Omental fat pad (tissue), 4 donors: ENCODE measurements at places on chromosomes 7 and 10. TPM values are rescaled to one million over a fixed set of nuclear protein-coding genes. Genes with fewer than 3 reads are reported as not detected.

The RNF148 gene
- total RNA-seq: 1.9 TPM

DNA sequence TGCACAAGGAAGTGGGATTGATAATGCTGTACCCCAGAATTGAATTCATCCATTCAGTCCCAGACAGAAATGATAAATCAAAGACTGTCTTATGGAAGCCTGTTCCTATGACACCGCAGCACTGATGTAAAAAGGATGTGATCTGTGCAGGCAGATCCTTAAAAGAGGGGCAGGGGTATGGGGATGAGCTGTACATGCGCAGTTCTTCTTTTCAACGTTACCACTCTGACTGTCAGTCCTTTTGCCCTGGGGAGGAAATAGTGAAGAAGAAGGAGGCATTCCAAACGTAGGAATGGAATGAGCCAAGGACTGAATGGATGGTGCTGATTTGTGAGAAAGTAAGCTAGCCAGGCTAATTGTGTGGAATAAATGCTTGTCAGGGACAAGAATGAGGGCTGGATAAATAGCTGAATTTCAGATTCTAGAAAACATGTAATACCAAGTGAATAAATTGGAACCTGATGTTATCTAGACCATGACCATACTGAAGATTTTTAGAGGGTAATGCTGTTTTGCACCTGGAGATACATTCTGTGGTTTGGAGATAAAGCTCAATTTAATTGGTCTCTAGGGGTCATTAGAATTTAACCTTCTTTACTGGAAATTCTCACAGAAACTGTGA is 509.3 kb downstream of the SORCS3 start:
- no peak for DNase-seq

DNA sequence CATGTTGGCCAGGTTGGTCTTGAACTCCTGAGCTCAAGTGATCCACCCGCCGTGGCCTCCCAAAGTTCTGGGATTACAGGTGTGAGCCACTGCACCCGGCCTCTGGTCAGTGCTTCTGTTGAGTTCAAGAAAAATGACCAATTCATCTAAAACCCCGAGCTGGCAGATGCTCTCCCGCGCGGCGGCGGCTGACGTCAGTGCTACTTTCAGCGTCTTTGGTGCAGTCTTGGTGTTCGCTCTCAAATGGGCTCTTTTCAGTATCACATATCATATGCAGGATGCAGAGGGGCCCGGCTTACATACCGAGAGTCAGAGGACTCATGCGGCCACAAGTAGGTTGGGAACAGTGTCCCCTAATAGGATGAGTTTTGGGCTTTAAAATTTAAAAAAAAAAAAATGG is 125.9 kb downstream of the CUX1 start:
- DNase-seq: no peak

GRCh38 chr10:130215151-130215930 is 79.2 kb downstream of the GLRX3 start:
- DNase-seq: no peak

- no peak for DNase-seq
These were observed 99.6 kb upstream of the BMPER start for GRCh38 chr7:33805630-33806233.

DNA sequence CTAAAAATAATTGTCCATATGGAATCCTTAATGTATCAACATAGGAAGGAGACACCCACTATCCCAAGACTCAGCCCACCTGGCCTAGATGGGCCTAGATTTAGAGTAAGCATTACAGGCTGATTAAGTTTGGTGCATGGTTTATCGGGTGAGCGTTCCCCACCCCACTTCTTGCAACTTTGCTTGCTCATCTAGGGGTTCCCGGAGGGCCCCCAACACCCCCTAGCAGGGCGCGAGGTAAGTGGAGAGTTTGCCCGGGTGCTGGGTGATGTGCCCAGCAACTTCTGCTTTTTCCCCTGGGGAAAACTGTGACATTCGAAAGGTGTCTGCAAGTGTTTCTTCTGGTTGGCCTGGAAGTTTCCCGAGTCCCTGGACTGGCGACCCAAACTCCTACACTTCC is 31.7 kb downstream of the SKIDA1 start:
- DNase-seq: no peak

The MSMB gene
- total RNA-seq: not detected
